ENCODE measurements at places on chromosomes 5 and 9.

GRCh38 chr9:99567436-99567835 lies 254.2 kb upstream of the NR4A3 start:
- no peak for DNase-seq

DNA sequence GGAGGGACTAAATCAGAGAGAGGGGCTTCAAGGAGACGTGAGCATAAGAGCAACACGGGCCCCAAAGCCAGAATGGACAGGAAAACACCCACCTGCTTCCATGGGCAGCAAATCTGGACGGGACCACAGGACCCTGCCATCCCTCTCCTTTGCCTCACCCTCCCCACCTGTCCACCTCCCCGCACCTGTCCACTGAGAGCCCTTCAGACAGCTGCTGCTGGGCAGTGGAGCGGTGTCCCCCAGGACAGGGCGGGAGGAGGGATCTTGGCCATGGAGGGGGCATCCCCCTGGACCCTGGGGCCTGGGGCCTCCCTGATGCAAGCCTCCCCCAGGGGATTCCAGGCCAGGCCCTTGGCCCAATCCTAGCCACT lies 2.6 kb downstream of the CCDC183 start:
- DNase-seq = no peak

GRCh38 chr9:120481248-120481647 lies 98.7 kb downstream of the CDK5RAP2 start:
- DNase-seq = no peak

DNA sequence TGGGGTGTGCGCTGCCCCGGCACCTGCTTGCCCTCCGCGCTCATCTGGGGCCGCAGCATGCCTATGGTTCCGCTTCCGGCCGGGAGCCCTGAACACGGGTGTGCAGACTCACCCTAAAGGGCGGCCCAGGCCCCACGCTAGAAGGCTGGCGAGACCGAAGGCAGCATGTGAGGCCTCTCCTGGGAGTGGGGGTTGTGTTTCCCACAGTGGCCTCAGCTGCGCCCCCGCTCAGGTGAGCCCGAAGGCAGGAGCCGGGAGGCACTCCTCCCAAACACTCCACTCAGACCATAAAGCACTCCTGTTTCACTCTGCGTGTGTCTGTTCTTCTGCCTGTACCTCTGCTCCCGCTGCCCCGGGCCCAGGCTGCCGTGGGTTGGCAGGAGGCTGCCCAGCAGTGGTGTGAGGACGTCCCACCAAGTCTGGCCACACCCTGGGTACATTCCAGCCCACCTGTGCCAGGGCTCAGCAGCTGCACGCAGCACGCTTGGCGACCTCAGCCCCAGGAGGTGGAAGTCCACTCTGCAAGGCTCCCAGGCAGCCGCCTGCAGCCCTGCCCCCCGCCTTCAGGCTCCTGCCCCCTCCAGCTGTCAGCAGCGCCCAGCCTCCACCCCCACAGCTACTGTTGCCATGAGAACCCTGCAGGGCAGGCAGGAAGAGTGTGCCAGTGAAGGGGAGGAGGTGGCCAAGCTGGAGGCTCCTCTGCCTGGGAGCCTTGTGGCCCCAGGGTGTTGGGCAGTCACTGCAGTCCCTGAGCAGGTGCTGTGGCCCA lies 1.2 kb upstream of the AJM1 start:
- DNase-seq = peak; percentile 81

GRCh38 chr9:82512728-82513127 lies 524.2 kb downstream of the SPATA31D1 start:
- no peak for DNase-seq

DNA sequence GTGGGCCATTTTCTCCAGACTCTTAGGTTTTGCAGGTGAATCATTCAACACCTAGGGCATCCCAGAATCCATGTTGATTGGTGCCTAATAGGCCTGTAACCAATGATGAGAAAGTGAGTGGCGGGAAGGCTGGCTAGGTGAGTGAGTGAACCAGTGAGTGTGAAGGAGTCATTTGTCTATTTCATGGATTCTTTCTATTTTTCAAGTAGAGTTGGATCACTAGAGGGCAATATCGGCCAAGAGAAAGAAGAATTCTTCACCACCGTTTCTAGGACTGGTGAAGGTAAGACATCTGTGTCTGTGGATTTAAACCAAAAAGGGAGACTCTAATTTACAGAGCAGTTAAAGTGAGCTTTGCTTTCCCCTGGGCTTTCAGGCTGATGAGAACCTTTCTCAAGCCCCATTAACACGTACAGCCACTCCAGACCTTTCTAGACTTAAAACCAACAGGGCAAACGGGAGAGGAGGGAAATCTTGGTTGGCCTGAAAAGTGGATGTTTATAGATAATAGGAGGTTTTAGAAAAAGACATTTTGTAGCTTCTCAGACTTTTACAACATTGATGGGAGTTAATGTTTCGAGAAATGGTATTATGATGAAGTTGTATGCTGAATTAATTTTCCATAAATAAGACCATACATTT lies 114.3 kb upstream of the IL12B start:
- no peak for DNase-seq

DNA sequence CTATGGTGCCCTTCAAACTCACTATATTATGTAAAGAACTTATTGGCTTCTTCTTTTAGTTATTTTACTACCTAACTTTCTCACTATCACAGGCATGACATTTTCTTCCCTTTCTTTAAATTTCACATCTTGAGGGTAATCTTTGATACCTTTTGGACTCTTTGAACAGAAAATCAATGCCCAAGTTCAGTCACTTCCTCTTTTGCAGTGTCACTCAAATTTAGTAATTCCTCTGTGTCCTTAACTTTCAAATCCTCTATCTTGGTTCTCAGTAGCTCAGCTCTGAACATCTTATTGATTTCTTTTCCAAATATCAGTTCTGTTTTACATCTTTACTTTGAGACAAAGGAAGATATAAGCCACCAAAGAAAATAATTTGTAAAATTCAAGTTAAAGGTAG lies 25.5 kb downstream of the CNTLN start:
- no peak for DNase-seq

DNA sequence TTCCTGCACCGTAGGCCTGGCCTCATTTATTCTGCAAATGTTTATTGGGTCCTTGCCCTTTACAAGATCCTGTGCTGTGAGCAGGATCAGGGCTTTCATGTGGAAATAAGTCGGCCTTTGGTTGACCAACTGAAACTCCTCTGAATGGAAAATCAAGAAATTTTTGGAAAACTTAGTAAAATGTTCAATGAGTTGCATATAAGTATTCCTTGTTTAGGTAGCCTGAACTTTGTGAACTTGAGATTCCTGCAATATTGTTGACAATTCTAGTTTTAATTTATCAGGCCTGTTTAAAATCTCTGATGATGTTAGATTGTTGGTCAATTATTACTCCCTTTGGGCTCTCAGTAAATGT lies 1.1 kb downstream of the MAML1 start:
- no peak for DNase-seq

DNA sequence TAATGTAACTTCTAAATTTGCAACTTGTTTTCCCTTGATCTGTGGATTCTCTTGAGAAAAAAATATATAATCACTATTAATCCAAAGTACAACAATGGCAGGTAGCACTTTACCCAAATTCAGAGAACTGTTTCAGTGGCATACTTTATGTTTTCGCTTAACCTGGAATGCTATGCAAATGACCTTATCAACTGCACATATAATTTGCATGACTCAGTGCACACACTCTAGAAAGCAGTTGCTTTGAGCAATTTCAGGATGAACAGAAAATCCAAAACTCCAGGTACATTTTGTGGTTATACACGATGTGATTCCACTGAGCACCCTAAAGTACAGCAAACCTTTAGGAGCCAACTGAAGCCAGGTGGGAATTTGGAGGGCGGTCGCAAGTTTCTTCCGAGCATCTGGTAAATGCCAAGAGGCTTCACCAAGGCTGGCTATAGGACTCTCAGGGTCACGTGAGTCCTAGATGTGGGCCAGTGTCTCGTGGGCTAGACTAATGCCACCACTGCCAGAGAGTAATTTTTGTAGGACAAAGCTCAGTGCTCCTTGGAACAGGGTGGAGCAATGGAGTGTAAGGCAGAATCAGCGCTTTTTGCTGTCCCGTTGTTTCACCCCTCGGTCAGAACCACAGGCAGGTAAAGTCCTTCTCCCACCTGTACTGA lies 37.3 kb downstream of the DMGDH start:
- no peak for DNase-seq

DNA sequence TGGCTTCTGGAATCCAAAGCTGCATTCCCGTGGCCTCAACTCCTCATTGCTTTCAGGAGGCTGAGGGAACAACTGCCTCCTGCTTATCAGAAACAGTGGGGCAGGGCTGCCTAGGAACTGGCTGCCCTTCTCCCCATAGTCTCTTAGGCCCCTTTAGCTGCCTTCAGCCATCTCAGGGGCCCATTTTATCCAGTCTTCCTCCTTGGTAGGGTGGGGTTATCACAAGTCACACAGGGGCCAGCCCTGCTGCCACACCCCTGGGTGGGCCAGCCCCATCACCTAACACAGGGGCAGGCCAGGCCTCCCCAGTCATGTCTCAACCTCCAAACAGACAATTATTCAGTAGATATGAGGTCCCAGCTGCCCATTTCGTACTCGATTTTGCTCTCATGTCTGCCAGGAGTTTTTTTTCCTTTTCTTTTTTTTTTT lies 3.9 kb downstream of the ALAD start:
- DNase-seq = no peak

GRCh38 chr5:40436535-40437237 lies 243.0 kb upstream of the PTGER4 start:
- no peak for DNase-seq

DNA sequence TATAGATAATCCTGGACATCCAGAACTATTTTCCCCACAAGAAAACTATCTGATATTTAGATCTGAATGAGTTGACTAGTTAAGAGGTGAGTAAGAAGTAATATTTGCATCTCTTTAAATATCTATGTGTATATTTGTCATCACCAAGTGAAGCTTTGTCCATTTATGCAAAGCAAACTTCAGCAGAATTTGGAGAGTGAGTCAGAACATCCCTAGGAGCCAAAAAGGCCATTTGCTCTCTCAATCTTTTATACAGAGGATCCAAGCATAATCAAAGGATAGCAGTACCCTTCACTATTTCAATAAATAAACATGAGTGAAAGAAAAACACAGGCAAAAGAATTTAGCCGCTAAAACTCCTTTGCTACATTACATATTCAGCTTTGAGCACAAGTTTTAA lies 454.4 kb downstream of the NR2F1-AS1 start:
- DNase-seq = no peak

DNA sequence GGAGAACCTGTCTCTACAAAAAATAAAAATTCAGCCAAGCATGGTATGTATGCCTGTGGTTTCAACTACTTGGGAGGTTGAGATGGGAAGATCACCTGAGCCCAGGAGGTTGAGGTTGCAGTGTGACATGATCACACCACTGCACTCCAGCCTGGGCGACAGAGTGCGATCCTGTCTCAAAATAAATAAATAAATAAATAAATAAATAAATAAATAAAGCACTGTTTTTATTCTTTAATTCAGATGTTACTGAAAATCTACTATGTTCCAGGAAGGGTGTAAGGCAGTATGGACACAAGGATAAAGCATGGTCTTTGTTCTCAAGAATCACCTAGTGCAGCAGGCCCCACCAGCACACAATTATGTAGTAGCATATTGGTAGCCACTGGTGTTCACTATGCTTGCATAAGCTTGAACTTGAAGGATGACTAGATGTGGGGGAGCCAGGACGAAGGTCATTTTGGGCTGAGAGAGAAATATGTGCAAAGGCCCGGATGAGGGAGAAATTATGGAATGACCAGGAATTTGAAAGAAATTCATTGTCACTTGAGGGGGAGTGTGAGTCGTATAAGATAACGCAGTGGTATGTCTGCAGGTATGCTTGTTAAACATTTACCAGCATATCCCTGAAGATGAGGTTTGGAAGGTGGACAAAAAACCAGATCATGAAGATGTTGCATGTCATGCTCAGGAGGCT lies 70.2 kb upstream of the CD180 start:
- DNase-seq = no peak

DNA sequence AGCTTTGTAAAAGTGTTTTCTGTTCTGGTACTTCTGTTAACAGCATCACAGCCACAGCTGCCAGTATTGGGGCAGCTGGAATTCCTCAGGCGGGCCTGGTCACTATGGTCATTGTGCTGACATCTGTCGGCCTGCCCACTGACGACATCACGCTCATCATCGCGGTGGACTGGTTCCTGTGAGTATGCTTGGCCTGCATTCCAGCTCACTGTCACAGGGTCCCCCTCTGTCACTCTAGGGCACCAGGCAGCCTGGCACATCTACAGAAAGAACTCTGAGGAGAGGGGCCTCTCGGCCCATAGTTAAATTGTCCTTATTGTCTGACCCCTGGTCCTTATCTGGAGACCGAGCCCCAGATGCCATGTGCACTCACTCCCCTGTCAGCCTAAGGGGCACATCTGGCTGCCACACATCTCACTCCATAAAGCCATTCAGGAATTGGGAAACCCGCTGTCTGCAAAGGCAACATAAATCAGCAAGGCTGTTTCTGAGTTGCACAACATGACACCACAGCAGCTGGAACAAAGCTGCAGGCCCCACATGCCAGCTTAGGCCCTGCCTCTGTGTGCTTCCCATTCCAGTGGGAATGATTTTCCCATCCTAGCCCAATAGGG lies 77.5 kb downstream of the SLC1A3 start:
- peak; percentile 44 for DNase-seq

DNA sequence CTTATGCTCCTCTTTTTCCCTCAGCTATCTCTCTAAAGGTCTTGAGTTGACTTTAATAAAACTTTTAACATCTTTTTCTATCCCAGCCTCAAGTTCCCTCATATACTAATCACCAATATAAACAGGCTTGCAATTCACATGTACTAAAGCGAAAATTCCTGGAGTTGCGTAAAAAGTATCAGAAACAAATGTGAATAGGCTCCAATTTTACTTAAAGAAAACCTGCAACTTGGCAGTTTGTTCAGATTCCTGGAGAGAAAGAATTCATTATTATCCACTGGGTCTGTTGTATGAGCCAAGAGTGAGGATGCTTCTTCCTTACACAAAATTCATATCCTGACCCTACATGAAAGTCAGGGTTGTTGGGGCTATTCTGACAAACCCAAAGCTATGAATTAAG lies 384.2 kb downstream of the DTWD2 start:
- no peak for DNase-seq

- peak; percentile 52 for DNase-seq
Measured at GRCh38 chr9:133742849-133743444, 4.8 kb upstream of the SARDH start.

DNA sequence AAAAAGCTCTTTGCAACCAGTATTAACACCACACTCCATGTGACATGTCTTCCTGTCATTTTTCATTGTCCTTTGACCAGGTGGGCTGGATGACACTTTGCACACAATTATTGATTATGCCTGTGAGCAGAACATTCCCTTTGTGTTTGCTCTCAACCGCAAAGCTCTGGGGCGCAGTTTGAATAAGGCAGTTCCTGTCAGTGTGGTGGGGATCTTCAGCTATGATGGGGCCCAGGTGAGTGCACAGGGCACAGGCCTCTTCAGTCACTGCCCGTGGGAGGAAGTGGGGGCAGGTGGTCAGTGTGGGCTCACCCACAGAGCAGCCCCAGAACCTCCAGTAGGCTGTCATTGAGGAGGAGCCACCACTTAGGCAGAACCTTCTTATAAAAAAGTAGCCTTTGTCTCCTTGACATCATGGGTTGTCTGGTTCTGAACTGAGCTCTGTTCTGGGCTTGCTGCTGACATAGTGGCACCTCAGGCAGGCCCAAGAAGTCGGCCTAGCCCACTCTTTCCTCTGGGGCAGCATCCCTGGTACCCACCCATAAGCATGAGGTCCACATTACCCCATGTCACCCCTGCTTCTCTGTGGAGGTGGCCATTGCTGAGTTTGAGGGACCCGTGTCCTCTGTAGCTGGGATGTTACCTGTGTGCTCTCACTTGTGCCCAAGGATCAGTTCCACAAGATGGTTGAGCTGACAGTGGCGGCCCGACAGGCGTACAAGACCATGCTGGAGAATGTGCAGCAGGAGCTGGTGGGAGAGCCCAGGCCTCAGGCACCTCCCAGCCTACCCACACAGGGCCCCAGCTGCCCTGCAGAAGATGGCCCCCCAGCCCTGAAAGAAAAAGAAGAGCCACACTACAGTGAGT lies 39.3 kb downstream of the SECISBP2 start:
- no peak for DNase-seq
